Effector memory CD8-positive, alpha-beta T cell (primary cell): ENCODE measurements at places on chromosomes 7 and 10.

- H3K36me3 ChIP-seq = no peaks in the 10 kb centered on the region
- no peaks in the 10 kb centered on the region for H3K4me1 ChIP-seq
- H3K4me3 ChIP-seq = no peak overlapping the region
- H3K27me3 ChIP-seq = no peaks in the 10 kb centered on the region
- H3K27ac ChIP-seq = no peak overlapping the region
These were observed 255.3 kb downstream of the DNAJB9 start for GRCh38 chr7:108824840-108825580.

DNA sequence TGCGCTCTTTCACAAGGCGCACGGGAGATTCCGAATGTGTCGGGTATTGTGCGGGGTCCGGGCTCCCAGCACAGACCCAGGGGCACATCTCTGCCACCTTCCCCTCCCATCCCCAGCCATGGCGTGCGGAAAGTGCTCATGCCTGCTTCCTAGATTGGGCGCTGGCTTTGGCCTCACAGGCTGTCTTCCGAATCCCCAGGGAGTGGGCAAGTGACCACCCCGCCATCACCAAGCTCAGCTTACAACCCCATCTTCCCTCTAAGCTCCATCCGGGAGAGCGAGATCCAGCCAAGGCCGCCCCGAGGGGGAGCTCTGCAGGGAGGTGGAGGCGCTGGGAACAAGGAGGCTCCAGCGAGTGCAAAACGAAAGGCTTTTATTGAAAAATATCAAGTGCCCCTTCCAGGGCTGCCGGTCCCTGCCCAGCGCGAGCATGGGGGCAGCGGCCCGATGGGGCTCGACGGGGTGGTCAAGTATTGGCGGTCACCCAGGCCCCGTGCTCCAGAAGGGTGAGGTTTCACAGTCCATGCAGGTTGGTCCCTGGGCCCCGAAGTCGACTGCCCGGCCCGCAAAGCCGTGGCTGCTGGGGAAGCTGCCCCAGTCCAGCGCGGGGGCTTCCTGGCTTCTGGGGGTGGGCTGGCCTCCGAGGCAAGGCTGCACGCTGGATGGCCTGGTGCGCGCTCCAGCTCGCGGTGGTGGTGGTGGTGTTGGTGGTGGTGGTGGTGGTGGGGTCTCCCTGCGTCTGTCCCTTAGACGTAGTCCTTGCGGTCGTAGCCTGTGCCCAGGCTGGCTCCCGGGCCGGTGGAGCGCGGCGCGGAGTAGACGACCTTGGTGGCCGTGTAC lies 1.2 kb downstream of the CLDN3 start:
- H3K4me3 ChIP-seq = no peak overlapping the region
- no peak overlapping the region for H3K27ac ChIP-seq
- DNase-seq = no peak
- peaks cover 3% of the 10 kb centered on the region for H3K36me3 ChIP-seq

DNA sequence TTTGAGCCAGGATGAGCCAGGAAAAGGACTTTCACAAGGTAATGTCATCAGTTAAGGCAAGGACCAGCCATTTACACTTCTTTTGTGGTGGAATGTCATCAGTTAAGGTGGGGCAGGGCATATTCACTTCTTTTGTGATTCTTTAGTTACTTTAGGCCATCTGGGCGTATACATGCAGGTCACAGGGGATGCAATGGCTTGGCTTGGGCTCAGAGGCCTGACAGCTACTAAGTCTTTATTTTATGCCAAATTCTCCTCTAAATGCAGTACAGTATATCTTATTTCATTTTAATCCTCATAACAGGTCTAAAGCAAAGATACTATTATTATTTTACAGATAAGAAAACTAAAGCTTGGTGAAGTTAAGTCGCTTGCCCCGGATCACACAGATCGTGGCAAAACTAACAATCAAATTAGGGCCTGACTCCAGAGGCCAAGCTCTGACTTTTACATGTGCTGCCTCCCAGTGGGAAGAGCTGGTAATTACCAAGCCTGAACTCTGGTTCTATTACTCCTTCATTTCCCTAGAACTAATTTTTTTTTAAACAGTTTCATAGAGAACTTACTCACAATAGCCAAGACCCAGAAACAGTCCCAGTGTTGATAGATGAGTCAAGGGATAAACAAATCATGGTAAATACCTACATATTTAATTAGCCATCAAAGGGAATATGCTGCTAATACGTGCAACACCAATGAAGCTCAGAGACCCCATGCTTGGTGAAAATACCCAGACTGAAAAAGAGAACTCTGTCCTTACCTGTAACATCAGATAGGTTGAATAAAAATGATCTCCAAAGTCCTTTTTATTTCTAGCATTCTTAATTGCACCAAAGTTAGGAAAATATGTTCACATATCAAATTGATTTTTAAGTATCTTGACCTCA lies 35.4 kb downstream of the C7orf25 start:
- H3K27me3 ChIP-seq = peaks cover 27% of the 10 kb centered on the region
- no peak overlapping the region for H3K27ac ChIP-seq
- no peaks in the 10 kb centered on the region for H3K36me3 ChIP-seq
- no peak overlapping the region for H3K4me3 ChIP-seq
- no peaks in the 10 kb centered on the region for H3K4me1 ChIP-seq

DNA sequence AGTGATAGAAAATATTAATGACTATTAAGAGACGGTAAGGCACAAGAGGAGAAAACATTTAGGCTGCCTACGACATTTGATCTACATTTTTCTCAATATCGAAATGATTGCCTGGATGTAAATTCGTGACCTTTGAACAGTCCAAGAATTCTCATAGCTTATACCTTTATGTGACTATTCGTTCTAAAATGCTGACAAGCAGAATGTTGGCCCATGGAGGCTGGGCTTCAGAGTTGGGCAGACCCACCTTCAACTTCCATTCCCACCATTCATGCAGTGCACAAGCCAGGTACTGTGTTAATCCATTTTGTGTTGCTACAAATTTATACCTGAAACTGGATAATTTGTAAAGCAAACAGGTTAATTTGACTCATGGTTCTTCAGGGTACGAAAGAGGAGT lies 441.4 kb upstream of the COBL start:
- no peaks in the 10 kb centered on the region for H3K27me3 ChIP-seq
- DNase-seq = no peak
- H3K4me1 ChIP-seq = no peaks in the 10 kb centered on the region
- no peak overlapping the region for H3K27ac ChIP-seq

DNA sequence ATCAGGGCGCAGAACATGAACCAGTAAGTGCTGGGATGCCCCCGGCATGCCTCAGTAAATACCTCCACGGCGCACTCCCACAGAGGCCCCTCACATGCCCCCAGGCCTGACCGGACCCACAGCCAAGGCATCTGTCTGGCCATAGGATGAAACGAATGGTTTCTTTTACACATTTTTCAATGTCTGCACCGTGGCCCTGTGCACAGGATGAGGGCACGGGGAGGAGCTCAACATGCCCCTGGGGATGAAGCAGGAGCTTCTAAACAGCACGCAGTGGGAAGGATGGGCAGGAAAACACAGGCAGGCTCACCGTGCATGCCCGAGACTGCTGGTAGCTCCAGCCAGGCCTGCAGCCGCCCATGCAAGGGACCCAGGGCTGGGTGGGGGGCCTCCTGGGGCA lies 283.3 kb downstream of the TNS3 start:
- no peak for DNase-seq
- no peak overlapping the region for H3K4me3 ChIP-seq
- no peak overlapping the region for H3K27ac ChIP-seq
- H3K27me3 ChIP-seq = no peaks in the 10 kb centered on the region
- no peaks in the 10 kb centered on the region for H3K36me3 ChIP-seq

DNA sequence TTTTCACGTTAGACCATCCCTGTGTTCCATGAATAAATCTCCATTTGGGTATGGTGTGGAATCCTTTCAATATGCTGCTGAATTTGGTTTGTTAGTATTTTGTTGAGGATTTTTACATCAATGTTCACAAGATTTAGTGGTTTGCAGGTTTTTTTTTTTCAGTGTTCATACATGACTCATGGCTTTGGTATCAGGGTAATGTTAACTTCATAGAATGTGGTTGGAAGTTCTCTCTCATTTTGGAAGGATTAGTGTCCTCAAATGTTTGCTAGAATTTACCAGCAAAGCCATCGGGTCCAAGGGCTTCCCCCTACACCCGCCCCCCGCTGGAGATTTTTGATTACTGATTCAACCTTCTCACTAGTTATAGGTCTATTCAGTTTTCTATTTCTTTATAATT lies 398.0 kb downstream of the NXPH1 start:
- no peaks in the 10 kb centered on the region for H3K36me3 ChIP-seq
- no peak for DNase-seq
- no peaks in the 10 kb centered on the region for H3K4me1 ChIP-seq
- no peaks in the 10 kb centered on the region for H3K27me3 ChIP-seq
- H3K27ac ChIP-seq = no peak overlapping the region

DNA sequence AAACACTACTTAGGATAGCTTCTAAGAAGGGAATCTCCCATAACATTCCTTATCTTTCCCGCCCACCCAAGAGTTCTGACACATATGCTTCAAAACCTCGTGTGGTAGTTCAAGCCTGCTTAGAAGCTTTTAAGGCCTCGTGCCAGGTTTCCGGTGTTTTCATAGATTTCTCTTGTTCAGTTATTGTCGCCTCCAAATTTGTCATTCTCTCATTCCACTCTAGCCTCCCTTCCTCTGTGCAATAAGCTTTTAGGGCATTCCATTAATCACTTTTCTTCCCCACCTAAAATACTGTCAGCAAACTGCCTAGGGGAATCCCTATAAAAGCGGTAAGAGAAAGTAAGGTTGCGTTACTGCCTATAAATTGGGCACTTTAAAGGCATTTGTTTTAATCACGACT lies 718 bp upstream of the BPGM start:
- peaks cover 25% of the 10 kb centered on the region for H3K4me1 ChIP-seq
- H3K27ac ChIP-seq = no peak overlapping the region
- H3K36me3 ChIP-seq = peaks cover 8% of the 10 kb centered on the region
- no peak for DNase-seq

DNA sequence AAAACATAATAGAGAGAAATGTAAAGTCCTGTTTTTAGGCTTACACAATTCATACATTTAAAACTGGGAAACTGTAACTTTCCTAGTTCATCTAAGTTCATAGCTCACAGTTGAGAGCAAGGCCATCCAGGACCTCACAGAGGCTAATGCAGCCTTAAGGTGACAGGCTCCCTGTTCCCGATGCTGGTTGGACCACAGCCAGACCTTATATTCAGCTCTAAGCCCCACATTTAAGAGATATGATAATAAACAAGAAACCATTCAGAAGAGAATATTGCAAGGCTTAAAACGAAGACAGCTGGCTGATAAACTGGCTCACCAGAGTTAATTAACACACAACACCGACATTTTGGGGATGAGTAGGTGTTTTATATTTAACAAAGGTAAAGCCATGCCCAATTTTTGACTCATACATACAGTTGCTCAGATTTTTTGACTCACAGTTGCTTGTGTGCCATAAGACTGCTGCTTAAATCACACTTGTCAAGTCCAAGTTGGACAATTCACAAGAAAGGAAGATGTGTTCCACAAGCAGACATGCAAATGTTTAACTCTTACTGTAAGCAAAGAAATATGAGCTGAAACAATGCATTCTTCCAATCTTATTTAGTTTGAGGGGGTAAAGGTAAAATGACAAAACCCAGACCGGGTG lies 41.1 kb upstream of the TMEM213 start:
- no peaks in the 10 kb centered on the region for H3K36me3 ChIP-seq
- no peak overlapping the region for H3K4me3 ChIP-seq
- H3K27me3 ChIP-seq = no peaks in the 10 kb centered on the region
- DNase-seq = no peak

DNA sequence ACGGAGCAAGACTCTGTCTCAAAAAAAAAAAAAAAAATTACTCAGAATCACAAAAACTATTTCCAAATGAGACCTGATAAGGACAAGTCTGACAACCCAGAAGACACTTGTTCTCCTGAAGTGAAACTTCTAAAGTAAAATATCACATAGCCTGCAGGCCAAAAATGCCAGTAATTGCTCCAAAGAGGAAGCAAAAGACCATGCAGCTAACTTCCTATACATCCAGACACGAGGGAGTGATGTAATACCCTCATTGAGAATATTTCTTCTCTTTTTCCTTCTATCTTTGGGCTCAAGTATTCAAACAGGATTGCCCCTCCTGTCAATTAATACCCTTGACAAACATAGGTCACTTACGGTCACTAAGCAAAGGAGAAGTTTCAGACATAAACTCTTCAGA lies 31.2 kb downstream of the ARMH3 start:
- DNase-seq = no peak
- no peak overlapping the region for H3K27ac ChIP-seq

- no peaks in the 10 kb centered on the region for H3K36me3 ChIP-seq
- H3K4me3 ChIP-seq = no peak overlapping the region
- no peak overlapping the region for H3K27ac ChIP-seq
- DNase-seq = no peak
- H3K4me1 ChIP-seq = no peaks in the 10 kb centered on the region
These were observed 170.7 kb upstream of the DKK1 start for GRCh38 chr10:52143338-52143737.

DNA sequence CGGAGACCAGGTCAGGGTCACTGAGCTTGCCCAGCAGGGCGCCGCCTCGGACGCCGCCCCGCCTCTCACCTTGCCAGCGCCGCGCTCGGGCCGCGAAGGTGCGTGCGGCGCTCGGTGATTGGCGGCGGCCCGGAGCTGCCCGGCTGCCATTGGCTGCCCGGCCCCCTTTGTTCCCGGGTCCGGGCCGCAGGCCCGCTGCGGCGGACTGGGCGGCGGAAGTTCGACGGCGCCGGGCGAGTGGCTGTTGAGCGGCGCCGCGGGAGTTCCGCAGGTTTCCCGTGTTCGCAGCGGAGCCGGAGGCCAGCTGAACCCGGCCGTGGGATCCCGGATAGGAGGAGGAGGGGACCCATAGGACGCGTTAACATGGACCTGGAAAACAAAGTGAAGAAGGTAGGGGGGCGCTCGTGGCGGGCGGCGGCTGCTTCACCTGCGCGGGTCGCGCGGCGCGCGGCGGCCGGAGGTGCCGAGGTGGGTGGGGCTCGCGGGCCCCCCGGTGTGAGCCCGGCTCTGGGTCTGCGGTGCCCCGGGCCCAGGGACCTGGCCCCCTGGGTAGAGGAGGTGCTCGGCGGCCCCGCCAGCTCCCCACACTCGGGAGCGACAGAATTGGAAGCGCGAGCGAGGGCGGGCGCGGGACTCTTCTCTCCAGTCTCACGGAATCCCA lies at the start of gene TES:
Gene TES, plus strand, starts transcription at position 195 of the 661 bp plus-strand sequence. Its CDS starts 169 bp downstream, at position 364.
- peaks cover 48% of the 10 kb centered on the region for H3K4me1 ChIP-seq
- H3K4me3 ChIP-seq = peak within 1 kb of the TSS; percentile 93
- H3K36me3 ChIP-seq = peaks cover 19% of the 10 kb centered on the region
- H3K27ac ChIP-seq = peak within 1 kb of the TSS; percentile 96
- H3K27me3 ChIP-seq = no peaks in the 10 kb centered on the region
- DNase-seq = peak; percentile 42

- no peaks in the 10 kb centered on the region for H3K27me3 ChIP-seq
- no peaks in the 10 kb centered on the region for H3K36me3 ChIP-seq
- DNase-seq = no peak
- H3K4me3 ChIP-seq = no peak overlapping the region
These were observed 113.8 kb upstream of the EGFR start for GRCh38 chr7:54904986-54905385.

DNA sequence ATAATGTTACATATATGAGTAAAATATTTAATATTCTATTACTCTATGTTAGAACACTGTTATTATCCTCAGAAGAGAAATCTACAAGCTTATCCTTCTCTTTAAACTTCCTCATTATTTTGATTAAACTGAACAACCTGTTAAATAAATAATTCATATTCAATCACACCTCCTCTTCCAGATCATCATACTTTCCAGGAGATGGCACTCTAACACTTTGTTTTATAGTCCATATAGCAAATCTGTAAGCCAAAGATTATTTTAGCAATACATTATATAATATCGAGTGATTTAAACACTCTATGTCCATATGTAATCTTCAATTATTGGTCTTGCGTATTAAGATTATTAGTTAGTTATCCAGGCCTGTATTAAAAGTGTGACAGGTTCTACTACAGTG lies 694.1 kb downstream of the ANKRD7 start:
- no peaks in the 10 kb centered on the region for H3K36me3 ChIP-seq
- H3K4me3 ChIP-seq = no peak overlapping the region
- H3K27me3 ChIP-seq = no peaks in the 10 kb centered on the region
- H3K4me1 ChIP-seq = no peaks in the 10 kb centered on the region
- DNase-seq = no peak
- no peak overlapping the region for H3K27ac ChIP-seq
